Tracheal epithelial cell (primary cell): ENCODE measurements at places on chromosomes 1 and 21. TPM values are rescaled to one million over a fixed set of nuclear protein-coding genes. Genes with fewer than 3 reads are reported as not detected.

The LY9 gene
- total RNA-seq, result 0.96 TPM in 1 of 2 replicates, not detected in the other

The CYP4X1 gene
- 0.21 TPM in 1 of 2 replicates, not detected in the other for total RNA-seq

The SLC2A5 gene
- under 0.01 TPM in 1 of 2 replicates, not detected in the other for total RNA-seq

The FCRL3 gene
- 0.21 TPM in 1 of 2 replicates, not detected in the other for total RNA-seq

The SFN gene
- 704 and 1,068 TPM in 2 replicates for total RNA-seq

The CDK18 gene
- total RNA-seq, result 6.0 and 19.5 TPM in 2 replicates

The ZSWIM5 gene
- total RNA-seq, result under 0.01 TPM in 1 of 2 replicates, not detected in the other

The NBPF20 gene
- total RNA-seq, result 1.2 and 2.3 TPM in 2 replicates

The NTNG1 gene
- total RNA-seq, result 3.6 and 6.3 TPM in 2 replicates

The CR1L gene
- total RNA-seq, result not detected in 2 replicates

The AHCYL1 gene
- 31.3 and 43.4 TPM in 2 replicates for total RNA-seq

The FOXD2 gene
- under 0.01 TPM in 2 replicates for total RNA-seq

The CLDN14 gene
- total RNA-seq, result 1.4 TPM in 1 of 2 replicates, not detected in the other

The SPRR2B gene
- not detected in 2 replicates for total RNA-seq

The RGS21 gene
- total RNA-seq, result under 0.01 TPM in 1 of 2 replicates, not detected in the other

The HRNR gene
- 0.24 TPM in 1 of 2 replicates, not detected in the other for total RNA-seq

The A3GALT2 gene
- not detected in 2 replicates for total RNA-seq

The KRTAP10-5 gene
- not detected in 2 replicates for total RNA-seq

The ITLN2 gene
- total RNA-seq, result 0.64 TPM in 1 of 2 replicates, not detected in the other

The UBXN11 gene
- 1.2 and 1.9 TPM in 2 replicates for total RNA-seq

The DNAH14 gene
- 11.1 and 21.0 TPM in 2 replicates for total RNA-seq

The TBX19 gene
- 0.85 and 0.96 TPM in 2 replicates for total RNA-seq

The ILDR2 gene
- total RNA-seq, result 0.21 and 3.1 TPM in 2 replicates

The CA14 gene
- total RNA-seq, result not detected in 2 replicates

The TNNT2 gene
- total RNA-seq, result 0.48 and 1.3 TPM in 2 replicates

The RAB7B gene
- 4.6 and 7.2 TPM in 2 replicates for total RNA-seq

The HNRNPCL1 gene
- total RNA-seq, result not detected in 2 replicates

The ZNF593 gene
- 40.3 and 59.3 TPM in 2 replicates for total RNA-seq

The FCGR1A gene
- total RNA-seq, result not detected in 2 replicates

The CEP350 gene
- total RNA-seq, result 34.9 and 60.5 TPM in 2 replicates

The ZNF593OS gene
- total RNA-seq, result not detected in 2 replicates
